ENCODE measurements at places on chromosomes 1 and 21. TPM values are rescaled to one million over a fixed set of nuclear protein-coding genes. Genes with fewer than 3 reads are reported as not detected.

Gene LCE3D
- total RNA-seq = not detected

DNA sequence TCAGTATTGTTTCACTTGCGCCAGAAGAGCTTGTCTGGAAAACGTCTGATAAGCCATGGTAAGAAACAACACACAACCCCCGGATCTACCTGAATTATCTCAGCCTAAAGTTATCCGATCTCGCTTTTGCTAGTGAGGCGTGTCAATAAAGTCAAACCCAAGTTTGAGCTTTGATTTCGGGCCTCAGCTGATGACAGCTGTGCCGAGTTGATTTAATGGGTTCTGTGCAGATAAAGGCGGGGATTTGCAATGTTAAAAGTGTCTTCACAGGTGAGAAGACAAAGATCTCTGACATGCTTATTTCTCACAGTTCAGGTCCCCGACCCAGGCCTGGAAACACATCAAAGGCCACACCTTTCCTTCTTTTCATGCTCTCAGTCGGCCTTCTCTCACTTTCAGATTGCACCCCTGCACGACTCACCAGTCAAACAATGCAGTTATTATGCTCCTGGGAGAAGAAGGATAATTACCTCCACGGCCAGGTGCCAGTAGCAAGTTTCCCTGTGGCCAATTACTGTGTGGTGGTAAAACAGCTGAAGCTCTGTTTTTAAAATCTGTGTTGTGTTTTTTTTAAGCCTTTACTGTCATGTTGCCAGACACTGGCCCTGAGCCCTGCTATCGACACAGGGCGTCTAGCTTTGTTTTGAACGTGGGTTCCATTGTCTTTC lies 245.3 kb upstream of the RUNX1 start:
- H3K27me3 ChIP-seq = no peaks in the 10 kb centered on the region
- H3K27ac ChIP-seq = no peak overlapping the region
- peaks cover 16% of the 10 kb centered on the region for H3K4me1 ChIP-seq

DNA sequence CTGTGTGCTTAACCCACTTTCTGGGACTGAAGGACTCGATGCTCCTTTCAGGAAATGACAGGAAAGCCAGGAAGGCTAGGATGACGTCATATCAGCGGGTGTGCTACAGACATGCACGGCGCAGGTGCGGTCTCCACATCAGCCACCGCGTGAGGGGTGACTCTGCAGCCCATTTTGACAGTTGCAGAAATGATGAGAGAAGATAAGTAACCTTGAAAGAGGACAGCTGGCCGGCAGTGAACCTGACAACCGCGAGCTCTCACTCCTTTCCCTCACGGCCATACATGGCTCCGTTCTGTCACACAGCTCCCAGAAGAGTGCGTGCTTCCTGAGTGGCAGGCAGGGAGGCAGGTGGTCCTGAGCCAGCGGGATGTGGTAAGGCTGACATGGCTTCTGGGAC lies 1.7 kb upstream of the KRTAP10-5 start:
- peaks cover 11% of the 10 kb centered on the region for H3K4me1 ChIP-seq
- no peak for DNase-seq
- H3K4me3 ChIP-seq = no peak overlapping the region
- H3K27me3 ChIP-seq = peaks cover 4% of the 10 kb centered on the region

- H3K36me3 ChIP-seq = peaks cover 22% of the 10 kb centered on the region
- peak; percentile 96 for DNase-seq
- H3K4me3 ChIP-seq = peak within 1 kb of the TSS; percentile 90
- H3K27ac ChIP-seq = peak within 1 kb of the TSS; percentile 94
These were observed at the start of gene AUNIP for GRCh38 chr1:25858906-25859789. Gene AUNIP, minus strand, starts transcription at chr1:25859457. Its CDS starts 100 bp downstream, at chr1:25859357.

DNA sequence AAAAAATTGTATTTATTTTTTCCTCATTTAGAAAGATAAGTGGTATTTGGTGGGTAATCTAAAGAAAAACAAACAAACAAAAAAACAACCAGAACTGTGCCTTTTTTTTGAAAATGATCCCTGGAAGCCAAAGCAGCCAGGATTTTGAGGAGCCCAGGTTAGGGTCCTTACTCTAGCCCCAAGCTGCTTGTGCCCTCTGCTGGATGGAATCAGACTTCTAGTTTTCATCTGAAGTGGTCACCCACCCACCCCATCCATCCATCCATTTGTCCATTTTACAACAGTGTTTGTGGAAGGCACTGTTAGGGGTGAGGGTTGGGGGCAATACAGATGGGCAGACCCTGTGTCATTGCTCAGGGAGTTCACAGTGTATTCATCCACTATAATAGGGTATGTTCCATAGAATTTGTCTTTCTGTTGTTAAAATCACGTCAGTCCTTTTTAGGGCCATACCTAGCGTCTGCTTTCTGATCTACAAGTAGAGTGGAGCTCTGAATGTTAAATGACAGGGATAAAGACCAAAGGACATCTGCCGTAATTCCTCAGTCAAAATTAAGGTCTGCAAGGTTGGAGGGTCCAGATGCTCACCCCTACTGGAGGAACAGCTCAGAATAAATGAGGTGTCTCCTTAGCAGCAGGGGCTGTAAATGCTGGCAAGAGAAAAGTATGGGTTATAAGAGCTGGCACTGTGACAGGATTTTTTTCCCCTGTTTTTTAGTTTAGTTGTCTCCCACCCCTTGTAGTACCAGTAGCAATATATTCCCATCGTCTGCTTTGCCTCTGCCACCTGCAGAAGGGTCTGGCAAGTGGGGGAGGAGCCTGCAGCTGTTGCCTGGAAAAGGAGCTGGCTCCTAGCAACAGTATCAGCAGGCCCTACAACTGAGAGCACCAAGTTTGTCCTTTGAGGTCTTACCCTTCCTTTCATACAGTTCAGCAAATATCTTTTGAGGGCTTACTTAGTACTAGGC lies 3.2 kb downstream of the LRRC42 start:
- no peak overlapping the region for H3K4me3 ChIP-seq
- H3K4me1 ChIP-seq = peaks cover 25% of the 10 kb centered on the region
- no peak for DNase-seq
- no peak overlapping the region for H3K27ac ChIP-seq
